Panc1 (cell line): ENCODE measurements at places on chromosomes 2 and 18.

GRCh38 chr18:75407468-75408437 is 19.8 kb downstream of the SMIM21 start:
- no peak for DNase-seq

GRCh38 chr2:228352048-228352447 is 170.6 kb upstream of the SPHKAP start:
- no peak for DNase-seq

- no peak for DNase-seq
Observed at GRCh38 chr18:57149051-57149450, 2.2 kb downstream of the BOD1L2 start.

DNA sequence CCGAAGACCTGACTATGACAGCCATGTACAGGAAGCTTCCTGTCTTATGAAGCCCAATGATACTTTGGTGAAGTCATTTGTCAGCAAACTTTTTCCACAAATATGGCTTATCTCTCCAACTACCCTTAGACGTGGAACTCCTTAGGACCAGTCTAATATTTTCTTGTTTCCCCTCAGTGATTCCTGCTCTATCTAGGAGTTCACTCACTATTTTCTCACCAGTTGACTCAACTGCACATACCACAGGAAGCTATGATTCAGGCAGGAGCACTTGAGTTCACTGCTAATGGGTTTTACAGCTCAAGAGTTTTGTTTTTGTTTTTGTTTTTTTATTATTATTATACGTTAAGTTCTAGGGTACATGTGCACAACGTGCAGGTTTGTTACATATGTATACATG is 109.3 kb downstream of the ANTXR1 start:
- no peak for DNase-seq

- DNase-seq, result no peak
Observed at GRCh38 chr2:120352696-120353590, 7.0 kb downstream of the INHBB start.

GRCh38 chr2:218067523-218067922 is 1.5 kb upstream of the RUFY4 start:
- no peak for DNase-seq

DNA sequence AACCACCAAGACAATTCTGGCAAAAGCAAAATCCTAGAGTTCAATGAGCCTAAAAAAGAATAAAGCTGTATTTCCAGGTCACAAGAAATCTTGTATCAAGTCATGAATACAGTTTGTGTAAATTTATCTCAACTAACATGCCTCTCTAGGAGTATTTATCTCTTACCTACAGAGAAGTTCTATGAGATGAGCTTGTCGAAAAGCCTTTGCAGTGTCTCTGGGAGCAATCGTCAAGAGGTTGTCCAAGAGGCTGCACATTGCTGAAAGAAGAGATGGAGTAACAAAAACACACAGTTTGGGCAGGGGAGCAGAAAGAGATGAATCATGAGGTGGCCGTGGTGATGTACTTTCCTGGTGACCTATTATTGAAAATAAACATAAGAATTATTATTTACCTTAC is 112.0 kb upstream of the CD226 start:
- no peak for DNase-seq

DNA sequence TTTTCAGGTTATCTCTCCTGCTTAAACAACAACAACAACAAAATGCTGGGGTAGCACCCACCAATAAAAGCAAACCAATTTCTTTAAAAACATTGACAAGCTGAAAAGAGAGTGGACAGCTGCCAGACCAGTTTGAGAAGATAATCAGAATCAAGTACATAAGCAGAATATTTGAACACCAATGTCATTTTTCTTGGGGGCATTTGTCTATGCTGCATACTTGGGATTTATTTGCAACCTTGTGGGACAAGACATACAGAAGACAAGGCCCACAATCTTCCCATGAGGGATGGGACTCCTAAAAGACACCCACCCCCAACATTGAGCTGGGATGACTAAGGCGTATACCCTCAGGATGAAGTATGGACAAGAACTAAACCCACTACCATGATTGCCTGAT is 62.2 kb upstream of the NXPH2 start:
- DNase-seq, result no peak

GRCh38 chr2:208142240-208142924 is 3.6 kb downstream of the CRYGB start:
- no peak for DNase-seq

DNA sequence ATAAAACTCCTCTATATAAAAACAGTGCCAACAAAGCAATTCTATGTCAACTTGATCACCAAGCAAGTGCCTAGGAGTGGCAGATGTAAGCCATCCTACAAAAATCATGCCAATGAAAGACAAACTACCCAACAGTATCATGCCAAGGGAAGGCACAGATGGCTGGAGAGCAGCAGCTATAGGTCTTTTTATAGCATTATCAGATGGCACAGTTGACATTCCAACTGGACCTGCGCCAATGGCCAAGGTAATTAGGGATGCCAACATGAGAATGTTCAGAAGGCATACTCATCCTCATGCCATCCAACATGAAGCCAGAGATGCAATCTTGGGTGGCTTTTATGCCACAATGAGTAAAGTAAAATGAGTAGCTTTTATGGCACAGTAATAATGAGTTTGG is 237.3 kb downstream of the OTX1 start:
- no peak for DNase-seq

GRCh38 chr2:165219481-165219880 is 15.6 kb upstream of the SCN3A start:
- no peak for DNase-seq

- no peak for DNase-seq
Observed at GRCh38 chr2:23454501-23455120, 69.6 kb downstream of the KLHL29 start.

- no peak for DNase-seq
Observed at GRCh38 chr2:201887773-201888425, 81.6 kb downstream of the CDK15 start.

GRCh38 chr18:50662775-50663383 is 103.0 kb downstream of the MAPK4 start:
- DNase-seq, result no peak

GRCh38 chr2:32436150-32436549 is 79.3 kb downstream of the BIRC6 start:
- no peak for DNase-seq

DNA sequence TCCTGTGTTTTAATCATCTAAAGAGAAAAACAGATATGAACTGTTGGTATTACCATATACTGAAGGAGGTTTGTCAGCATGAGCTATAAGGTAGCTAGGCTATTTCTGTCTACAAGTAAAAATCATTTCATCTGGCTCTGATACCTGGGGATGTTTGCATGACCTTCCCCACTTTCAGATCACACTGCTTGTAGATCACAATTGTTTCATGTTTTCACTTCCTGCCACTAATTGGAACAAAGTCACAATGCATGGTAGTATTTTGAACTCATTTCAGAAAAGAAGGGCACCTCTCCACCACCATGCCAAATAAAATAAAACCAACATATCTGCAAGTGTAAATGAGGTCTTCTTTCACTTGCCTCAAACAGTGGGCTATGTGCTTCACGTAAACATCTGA is 37.8 kb downstream of the NYAP2 start:
- no peak for DNase-seq

- no peak for DNase-seq
Observed at GRCh38 chr2:238498691-238499295, 72.1 kb downstream of the ASB1 start.

- DNase-seq, result no peak
Observed at GRCh38 chr2:202700075-202700901, 65.5 kb downstream of the FAM117B start.

GRCh38 chr2:169039702-169040101 is 8.6 kb upstream of the ABCB11 start:
- no peak for DNase-seq

GRCh38 chr18:58977223-58977622 is 112.5 kb downstream of the ZNF532 start:
- DNase-seq, result no peak

DNA sequence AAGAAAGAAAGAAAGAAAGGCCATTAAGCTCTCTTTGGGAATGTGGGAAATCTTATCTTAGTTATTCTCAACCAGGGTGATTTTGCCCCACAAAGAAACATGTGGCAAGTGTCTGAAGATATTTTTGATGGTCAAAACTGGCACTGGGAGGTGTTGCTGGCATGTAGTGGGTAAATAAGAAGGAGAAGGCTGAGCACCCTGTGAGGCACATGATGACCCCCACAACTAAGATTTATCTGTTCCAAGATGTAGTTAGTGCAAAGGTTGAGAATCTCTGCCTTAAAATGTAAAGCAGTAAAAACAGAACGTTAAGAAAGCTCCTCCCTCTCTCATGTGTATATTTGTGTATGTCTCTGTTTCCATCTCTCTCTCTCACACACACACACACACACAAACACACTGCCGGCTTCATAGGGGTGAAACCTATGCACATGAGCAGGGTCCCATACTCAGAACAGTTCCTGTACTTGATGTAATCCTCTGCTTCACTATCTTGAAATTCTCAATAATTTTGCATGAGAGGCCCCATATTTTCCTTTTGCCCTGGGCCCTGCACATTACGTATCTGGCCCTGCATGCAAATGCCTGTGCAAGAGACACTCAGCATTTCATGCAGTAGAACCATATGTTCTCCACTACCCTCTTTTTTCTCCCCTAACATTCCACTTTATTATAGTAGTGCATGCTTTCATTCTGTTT is 94.3 kb downstream of the MREG start:
- DNase-seq, result no peak

DNA sequence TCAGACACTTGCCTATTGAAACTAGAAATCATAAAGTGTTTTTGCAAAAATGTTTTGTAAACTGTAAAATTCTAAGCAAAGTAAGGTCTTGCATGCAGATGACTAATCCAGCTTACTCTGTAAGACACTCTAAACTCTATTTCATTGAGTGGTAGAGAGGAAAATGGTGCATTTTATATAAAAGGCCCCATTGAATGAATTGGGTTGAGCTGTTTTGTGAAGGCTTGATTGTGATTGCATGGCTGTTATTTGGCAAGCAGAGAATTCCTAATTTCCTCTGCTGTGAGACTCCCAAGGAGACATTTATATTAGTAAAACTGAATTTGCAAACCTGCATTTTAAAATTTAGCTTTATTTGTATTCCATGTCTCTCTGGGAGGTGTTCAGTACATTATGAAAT is 234.5 kb downstream of the PARD3B start:
- DNase-seq, result no peak

DNA sequence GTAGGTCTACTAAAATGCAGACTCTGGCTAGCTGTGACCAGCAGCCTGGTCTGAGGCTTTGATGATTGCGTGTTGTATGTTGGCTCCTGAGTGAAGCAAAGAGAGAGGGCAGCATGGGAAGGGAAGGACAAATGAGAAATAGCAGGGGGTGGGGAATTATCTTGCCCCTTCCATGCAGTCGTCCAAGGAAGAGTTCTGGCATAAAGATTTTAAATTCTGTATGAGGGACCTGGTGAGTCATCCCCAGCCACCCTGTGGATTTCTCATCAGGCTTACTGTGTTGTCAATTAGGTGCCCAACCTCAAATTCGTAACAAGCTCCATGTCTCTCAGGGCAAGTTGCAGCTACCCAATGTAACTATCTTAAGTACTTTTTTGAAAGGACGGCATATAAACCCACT is 72.1 kb upstream of the NOSTRIN start:
- no peak for DNase-seq

- no peak for DNase-seq
Observed at GRCh38 chr18:75246721-75247610, 36.4 kb downstream of the TSHZ1 start.

GRCh38 chr2:69692424-69692823 is 48.9 kb upstream of the AAK1 start:
- DNase-seq, result no peak

DNA sequence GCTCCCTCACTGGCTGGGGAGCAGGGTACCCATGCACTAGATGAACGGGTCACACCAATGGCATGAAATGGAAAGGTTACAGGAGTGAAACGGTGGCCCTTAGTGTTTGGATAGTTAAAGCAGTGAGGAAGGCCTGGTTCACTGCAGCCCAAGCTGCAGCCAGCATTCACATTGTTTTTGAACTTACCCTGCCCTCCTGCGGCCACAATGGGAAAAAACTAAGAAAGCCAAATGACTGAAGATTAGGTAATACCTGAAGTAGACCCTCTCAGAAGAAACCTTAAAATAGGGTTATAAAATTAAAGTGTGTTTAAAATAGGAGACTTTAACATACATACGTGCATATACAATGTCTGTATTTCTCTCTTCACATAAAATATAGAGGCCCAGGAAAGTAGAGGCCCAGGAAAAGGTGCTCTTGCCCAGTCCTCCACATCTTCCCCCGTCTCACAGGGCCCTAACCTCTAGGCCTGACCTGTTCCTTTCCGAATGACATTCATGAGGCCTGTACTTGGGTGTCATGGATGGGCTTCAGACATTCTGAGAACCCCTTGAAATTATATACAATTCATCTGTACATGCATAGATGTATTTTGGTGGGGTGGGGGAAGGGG is 33.3 kb downstream of the DOK1 start:
- DNase-seq, result peak; percentile 61

DNA sequence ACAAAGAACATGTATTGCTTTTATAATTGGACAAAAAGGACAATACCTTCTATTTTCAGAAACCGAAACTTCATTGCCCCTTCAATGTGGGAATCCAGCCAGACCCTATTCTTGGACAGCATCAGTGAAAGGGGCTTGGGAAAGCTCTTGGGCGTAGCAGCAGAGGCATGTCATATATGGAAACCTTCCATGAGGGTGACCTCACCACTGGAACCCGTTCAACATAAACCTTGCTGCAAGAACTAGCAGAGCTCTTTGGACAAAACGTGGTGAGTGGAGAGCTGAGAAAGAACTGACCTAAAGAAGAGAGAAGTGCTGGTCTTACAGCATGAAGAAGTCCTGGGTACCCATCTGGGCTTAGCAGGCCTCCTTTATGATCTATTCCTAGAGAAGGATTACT is 22.7 kb upstream of the ACTG2 start:
- no peak for DNase-seq

DNA sequence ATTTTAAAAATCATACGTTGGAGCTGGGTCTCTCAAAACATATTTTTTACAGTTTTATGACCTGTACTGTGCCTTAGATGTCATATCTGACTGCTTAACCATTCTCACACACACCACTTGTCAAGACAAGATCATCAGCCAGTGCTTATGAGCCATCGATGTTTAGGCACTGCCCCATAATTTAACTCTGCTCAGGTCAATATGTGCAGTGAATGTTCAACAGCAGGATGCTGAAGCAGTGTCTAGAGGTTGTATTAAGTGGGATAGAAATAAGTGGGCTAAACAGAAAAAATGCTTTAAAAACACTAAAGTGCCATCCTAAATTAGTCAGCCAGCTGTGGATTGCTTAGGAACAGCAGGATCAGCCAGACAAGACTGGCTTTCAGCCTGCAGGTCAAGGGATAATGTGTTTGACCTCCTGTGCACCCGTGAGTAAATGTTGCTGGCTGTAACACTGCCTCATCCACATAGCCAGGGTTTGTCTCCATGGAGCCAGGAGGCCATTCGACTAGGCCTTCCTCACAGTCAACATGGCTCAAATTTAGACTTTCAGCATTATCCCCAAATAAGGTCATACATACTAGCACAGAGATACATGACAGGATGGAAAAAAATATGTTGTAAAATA is 139.0 kb upstream of the NXPH2 start:
- no peak for DNase-seq

- no peak for DNase-seq
Observed at GRCh38 chr18:54130177-54130576, 94.3 kb downstream of the MBD2 start.
